Left ventricle myocardium superior (tissue), 1 donor: ENCODE measurements at places on chromosomes 13 and 19.

- DNase-seq, result no peak
These were observed 22.8 kb upstream of the EMP3 start for GRCh38 chr19:48302600-48302959.

GRCh38 chr19:29001141-29001581, 211.8 kb downstream of the UQCRFS1 start:
- DNase-seq, result no peak

- no peak for DNase-seq
These were observed 259.7 kb downstream of the FGF9 start for GRCh38 chr13:21930536-21930935.

GRCh38 chr19:13841962-13842290, 35.0 kb upstream of the NANOS3 start:
- DNase-seq, result no peak

- DNase-seq, result no peak
These were observed 217.4 kb downstream of the DLEU7 start for GRCh38 chr13:50626101-50626547.

- DNase-seq, result no peak
These were observed 3.2 kb downstream of the POLD1 start for GRCh38 chr19:50387176-50387867.

GRCh38 chr19:17743874-17744580, 7.2 kb upstream of the FCHO1 start:
- DNase-seq, result no peak

GRCh38 chr19:48325265-48325910, at the start of gene EMP3:
Gene EMP3, plus strand, starts transcription at chr19:48325552. Its CDS starts 1,293 bp downstream, at chr19:48326845.
- peak; percentile 85 for DNase-seq

DNA sequence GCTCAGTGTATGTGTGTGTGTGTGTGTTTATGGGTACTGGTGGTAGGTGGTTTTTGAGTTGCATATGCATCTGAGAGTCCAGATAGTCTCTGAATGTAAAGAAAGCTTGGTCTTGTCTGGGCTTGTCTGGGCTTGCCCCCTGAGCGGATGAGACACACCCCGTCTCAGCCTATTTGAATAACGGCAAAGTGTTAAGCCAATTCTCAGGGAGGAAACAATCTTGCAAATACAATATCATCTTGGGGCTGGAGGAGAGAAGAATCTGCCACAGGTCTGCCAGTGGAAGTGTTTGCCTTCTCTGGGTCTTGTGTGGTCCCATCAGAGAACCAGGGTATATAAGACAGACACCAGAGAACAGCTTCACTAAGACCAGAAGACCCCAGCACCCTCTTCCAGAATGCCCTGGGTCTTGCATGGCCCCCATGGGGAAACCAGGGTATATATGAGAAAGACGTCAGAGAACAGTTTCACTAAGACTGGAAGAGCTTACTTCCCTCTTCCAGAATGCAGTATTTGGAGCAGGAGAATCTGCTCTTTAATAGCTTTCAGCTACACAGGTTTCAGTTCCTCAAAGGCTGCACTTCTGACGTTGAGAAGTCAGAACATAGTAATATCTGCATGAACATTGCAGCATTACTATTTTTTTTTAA, 13.3 kb downstream of the CD70 start:
- DNase-seq, result no peak

DNA sequence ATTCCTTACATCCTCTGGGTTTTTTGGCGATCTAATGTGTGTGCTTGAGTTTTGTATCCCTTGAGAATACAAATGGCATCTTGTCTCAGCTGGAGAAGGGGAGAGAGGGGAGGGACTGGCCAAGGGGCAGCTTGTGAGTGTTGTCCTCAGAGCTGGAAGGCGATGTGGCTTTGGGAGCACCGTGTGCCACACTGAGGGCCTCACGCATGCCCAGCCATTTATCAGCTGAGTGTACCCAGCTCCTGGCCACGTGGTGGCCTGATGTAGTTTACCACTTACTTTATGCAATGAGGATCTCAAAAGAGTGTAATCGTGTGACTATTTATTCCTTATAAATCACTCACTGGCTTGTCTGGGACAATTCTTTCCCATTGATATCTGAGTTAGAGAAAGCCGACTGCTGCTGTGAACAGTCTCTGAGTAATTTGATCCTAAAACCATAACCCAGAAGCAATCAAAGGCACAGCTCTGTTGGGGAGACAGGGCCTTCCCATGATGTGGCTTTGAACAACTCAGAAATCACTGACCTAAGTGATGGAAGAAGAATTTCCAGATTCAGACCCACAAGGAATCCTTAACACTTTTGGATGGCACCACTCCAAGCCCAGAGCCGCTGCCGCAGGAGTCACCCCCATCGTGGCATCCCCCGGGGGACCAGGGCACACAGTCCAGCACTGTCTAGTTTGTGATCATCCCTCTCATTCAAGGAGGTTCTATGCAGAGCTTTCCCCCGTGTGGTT, 53.9 kb upstream of the MTIF3 start:
- peak; percentile 46 for DNase-seq

- DNase-seq, result no peak
These were observed 90.1 kb downstream of the ANKRD10 start for GRCh38 chr13:110824702-110825300.

DNA sequence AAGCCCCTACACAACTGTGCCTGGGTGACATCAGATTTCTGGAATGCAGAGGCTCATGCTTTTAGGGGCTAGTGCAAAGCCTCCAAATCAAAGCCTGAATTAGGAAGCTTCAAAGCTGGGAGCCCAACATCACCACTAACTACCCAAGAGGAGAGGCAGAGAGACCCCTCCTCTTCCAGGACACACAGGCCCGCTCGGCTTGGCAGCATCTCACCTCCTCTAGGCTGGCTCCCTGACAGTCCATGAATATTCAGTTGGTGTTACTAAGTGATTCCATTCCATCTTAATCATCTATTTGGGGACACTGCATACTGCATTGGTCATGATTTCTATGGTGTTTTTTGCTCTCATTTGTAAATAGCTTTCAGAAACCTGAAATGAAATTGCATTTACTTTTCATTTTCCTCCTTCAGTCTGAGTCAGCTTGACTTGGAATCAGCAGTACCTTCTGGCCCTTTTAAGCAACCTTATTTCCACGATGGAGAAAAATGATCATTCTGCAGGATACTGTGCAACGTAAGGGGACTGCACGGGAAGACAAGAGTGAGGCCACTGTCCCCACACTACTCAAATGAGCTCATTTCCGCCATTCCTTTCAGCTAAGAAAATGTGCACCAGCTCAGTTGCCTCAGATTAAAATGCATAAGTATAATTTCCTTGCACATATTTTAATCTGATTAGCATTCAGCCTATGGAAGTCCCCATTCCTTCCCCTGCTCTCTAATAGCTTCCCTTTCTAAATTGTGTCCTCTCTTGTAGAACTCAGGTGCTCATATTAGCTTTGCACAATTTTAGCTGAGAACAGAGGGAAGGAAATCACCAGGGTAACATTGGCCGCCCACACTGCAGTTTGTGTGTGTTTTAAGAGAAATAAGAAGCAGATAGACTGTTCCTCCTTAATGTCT, 219.9 kb downstream of the RFC3 start:
- DNase-seq, result no peak

DNA sequence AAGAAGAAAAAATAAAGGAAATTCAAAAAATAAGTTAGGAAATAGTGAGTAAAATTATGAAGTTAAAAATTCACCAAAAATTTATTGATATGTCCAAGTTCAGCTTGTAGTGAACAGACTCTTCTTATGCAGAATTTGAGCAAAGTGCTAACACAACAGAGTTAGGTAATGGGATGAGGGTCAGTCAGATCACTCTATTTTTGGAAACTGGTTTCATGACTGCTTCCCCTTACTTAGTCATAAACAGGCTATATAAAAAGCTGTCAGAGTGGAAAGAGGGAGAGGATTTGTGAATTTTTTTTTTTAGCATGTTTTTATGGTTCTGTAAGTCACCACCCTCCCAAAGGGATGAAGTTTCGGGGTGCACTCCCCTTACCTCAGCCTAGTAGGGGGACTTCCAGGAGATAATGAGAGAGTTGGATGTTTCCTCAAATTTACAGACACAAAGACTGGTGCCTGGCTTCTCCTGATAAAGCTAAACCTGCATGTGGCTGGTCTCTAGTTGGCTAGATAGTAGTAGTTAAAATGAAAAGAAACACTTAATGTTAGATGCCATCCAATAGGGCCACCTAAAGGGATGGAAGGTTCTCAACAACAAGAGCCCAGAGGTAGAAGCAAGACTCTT, 4.5 kb downstream of the CPB2 start:
- no peak for DNase-seq

- DNase-seq, result no peak
These were observed 462.9 kb downstream of the ITGBL1 start for GRCh38 chr13:101915331-101915730.

GRCh38 chr19:18304208-18304457, 18.7 kb downstream of the LSM4 start:
- DNase-seq, result peak; percentile 76

GRCh38 chr19:37933937-37934358, 26.9 kb downstream of the SIPA1L3 start:
- DNase-seq, result peak; percentile 64

DNA sequence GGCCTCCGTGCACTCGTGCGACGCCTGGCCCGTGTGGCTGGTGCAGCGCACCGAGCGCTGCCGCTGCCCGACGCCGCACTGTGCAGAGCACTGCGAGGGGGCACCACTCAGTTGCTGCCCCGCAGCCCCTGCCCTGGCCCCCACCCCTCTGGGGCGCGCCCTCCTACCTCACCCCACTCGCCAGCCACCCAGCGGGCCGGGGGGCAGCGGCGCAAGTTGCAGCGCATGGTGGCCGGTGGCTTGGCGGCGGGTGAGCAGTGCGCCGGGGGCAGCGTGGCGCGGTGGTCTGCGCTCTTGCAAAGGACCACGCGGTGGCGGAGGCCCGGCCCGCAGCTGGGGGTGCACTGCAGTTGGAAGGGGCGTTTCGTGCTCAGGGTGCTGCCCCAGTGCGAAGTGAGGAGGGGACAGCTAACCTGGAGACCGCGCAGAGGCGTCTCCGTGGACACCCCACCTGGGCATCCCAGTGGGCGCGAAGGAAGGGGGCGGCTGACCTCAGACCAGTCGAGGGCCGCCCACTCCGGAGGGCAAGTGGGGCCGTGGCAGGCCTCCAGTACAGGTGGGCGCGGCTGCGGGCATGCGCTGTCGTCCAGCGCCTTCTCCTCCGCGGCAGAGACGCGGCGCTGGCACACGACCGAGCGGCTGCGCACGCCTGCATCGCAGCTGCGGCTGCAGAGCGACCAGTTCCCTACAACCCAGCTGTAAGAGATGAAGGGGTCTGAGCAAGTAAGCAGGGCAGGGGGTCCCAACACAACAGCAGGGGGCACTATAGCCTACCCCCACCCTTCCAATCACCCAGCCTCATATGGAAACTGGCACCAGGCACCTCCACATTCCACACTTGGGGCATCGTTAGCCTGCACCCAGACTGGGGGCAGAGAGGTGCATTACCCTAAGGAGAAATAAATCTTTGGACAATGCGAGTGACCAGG, 8.0 kb upstream of the MYO1F start:
- DNase-seq, result no peak

GRCh38 chr13:60150538-60150937, 13.2 kb downstream of the DIAPH3 start:
- DNase-seq, result no peak

GRCh38 chr13:31385540-31385939, 185.8 kb downstream of the B3GLCT start:
- DNase-seq, result no peak

DNA sequence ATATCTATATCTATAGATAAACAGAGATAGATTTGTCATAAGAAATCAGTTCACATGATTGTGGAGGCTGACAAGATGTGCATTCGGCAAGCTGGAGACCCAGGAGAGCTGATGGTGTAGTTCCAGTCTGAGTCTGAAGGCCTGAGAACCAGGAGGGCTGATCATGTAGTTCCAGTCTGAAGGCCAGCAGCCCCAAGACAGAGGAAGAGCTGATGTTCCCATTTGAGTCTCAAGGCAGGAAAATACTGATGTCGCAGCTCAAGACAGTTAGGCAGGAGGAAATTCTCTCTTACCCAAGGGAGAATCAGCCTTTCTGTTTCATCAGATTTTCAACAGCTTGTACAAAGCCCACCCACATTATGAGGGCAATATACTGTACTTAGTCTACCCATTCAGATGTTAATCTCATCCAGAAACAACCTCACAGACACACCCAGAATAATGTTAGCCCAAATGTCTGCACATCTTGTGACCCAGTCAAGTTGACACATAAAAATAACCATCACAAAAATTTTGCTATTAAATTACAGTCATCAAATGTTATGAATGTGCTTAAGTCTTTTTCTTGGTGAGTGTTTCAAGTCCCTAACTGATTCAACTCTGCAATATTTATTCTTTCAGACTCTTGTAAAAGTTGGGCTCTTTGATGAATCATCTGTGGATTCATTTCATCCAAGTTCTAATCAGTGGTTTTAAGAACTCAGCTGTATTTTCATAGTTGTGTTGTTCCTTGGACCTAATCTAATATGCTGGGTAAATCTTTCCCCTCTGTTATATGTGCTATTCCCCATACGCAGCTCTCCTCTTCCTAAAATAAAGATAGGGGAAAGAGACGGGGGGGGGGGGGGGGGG, 22.7 kb upstream of the LRCH1 start:
- DNase-seq, result no peak

- DNase-seq, result no peak
These were observed 220.9 kb downstream of the TUBA3C start for GRCh38 chr13:18960637-18961227.

DNA sequence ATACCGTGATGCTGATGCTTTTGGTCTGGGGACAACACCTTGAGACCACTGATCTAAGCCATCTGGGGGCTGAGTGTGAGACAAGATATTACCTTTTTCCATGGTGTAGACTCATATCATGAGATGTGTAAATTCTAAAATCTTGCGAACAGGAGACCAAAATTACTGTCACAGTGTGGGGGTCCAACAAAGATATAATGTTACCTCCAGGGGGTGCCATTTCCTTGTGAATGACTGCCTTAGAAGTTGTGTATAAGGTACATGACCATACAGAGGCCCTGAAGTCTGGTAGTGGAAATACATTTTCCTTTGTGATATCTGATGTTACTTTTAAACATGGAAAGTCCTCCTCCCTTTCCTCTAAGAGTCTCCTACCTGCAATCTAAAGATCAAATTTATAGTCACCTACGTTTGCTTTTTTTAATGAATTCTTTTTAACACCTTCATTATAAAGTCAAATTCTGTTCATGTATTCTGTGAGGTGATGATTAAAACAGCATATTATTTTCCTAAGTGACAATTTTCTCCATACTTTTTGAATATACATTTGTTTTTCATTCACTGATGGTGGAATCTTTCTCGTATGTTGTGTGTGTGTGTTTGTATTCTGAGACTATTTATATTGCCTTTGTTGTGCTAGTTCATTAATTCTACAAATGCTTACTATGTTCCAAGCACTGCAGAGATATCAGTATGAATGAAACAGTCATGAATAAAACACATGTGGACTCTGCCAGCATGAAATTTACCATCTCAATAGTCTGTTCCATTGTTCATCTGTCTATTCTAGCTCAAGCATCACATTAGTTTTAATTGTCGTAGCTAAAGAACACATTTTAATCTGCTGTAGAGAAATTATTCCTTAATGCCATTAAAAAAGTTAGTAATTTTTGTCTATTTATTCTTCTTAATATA, 113.7 kb downstream of the RFC3 start:
- no peak for DNase-seq

- DNase-seq, result no peak
These were observed 348.5 kb upstream of the ARGLU1 start for GRCh38 chr13:106916329-106916976.
